Activated CD8-positive, alpha-beta memory T cell treated with anti-CD3 and anti-CD28 coated beads for 24 hours (primary cell): ENCODE measurements at places on chromosomes 3 and 15.

GRCh38 chr3:70138606-70139005 is 139.1 kb downstream of the SAMMSON start:
- no peak for DNase-seq

DNA sequence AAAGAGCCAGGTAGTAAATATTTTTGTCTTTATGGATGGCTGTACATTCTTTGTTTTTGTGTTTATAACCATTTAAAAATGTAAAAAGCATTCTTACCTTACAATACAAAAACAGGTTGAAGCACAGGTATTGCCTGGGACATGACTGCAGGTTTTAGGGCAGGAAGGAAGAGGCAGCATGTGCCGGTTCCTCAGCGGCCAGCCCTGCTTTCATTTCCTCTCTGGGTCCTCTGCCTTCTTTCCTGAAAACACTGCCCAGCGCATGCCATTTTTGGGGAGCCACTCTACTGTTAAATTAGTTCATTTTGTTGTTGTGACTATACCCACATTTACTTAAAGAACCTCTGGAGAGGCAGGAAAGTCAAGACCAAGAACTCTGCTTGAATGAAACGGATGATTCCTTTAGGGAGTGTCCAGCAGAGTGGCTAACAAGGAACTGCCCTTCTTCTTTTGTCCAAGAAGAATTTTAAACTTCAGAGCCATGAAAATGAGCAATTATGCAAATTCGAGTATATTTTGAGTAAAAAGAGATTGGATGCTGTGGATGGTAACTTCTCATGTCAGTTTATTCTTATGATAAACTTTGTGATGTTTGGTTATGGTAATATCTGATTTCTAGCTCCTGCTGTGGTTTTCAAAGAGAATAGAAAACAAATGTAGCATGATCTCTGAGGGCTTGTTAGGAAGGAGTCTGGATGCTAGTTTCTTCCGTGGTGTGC is 52.7 kb downstream of the SACM1L start:
- no peak for DNase-seq

DNA sequence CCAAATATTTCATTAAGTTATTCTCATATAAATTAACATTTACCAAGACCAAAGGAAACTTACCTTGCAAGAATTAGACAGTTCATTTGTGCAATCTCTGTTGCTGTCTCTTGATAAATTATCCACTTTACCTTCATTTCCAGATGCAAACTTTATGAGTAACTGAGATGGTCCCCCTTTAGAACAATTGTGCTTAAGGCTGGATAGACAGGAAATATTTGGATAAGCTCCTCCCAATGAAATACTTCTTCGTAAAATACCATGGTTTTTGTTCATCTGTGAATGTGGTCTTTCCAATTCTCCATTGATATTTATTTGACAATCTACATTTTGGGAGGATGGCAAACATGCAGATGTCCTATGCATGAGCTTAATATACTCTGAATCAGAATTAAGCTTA is 78.2 kb downstream of the NEDD4 start:
- no peak for DNase-seq

DNA sequence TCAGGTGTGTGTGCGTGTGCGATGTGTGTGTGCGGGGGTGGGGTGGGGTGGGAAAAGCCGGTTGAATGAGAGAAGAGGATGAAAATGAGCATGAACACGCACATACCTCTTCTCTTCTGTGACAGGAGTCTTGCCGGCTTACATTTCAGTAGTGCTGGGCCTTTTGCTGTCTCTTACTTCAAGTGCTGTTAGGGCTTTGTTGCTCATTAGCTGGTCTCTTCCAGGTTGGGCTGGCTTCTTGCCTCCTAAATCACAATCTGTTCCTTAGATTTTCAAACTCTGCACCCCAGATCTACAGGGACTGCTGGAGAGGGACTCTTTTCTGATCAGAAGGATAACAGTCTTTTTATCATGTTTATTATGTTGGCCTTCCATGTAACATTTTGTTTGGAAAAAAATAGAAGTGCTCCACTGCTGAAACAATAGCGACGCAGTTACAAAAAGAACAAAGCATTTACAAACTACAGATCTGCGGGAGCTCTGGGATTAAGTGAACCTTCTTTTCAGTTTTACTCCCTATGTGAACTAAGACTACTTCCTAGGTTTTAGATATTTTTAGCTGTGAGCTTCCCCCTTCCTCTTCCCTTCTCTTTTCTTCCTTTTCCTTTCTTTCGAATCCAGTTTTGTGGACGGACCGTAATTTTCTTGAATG is 48.5 kb downstream of the USP13 start:
- no peak for DNase-seq

DNA sequence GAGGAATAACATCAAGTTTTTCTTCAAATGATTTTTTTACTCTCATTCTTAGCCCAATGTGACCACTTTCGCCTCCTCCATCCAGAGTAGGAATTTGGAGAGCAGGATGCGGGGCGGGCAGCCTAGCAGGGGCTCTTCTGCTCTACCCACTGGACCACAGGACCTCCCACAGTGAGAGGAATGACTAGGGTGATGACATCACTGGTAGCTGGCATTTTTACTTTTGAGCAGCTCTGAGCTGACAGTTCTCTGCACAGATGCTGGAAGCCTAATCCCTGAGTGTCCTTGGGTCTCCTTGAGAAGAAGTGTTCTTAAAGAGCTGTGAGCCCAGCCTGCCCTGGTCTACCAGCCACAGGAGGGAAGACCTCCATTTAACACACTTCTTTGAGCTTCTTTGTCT is 1.4 kb upstream of the HCN4 start:
- no peak for DNase-seq

- no peak for DNase-seq
Observed at GRCh38 chr15:96365781-96366525, 35.5 kb downstream of the NR2F2 start.

DNA sequence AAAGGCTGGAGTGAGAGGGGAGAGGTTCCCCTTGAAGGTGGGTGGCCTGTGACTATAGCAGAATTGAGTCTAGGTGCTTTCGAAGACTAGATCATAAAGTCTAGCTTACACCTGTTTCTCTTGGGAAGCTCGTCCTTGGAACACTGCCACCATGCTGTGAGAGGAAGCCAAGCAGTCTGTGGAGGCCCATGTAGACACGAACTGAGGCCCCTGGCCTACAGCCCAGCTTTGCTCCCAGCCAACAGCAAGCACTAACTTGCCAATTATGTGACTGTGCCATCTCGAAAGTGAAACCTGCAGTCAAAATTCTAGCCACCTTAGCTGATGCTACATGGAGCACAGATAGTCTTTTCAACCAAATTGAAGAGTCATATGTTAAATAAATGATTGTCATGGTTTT is 190.5 kb upstream of the NECTIN3 start:
- DNase-seq, result no peak

DNA sequence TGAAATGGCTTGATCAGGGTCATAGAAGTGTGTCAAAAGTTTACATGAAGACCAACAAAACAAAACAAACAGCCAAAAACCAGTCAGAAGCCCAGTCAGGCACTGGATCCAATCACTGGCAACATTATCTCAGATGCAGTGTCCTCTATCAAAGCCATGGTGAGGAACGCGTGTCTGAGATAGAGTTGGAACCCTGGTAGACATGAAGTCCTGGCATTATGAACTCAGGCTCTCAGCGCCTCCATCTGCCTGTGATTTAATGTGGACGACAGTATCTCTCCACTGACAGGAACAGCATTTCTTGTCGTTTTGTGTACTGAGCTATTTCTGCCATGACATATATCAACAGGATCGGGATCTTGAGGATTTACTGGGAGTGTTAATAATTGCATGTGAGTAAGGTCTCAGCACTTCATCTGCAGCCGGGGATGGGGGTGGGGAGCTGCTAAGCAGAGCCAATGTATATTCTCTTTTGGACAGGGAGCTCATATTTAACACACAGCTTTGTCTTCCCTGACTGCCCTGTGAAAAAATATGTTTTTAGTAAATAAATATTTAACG is 1120.0 kb downstream of the IGSF11 start:
- no peak for DNase-seq

DNA sequence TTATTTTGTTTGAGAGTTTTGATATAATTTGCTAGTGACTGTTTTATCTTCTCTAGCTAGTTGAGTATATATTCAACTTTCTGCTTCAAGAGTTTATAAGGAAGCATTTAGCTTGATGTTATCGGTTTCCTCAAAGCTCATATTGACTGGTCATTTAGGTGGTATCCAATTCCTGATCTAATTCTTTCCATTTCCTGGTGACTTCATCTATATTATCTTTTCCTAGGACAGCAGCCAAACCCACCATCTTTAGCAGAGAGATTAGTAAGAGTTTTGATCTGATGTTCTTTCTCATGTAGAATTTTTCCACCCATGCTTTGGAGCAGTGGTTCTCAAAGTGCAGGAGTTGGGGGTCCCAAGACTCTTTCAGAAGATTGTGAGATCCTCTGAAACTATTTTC is 148.6 kb upstream of the STT3B start:
- no peak for DNase-seq

- no peak for DNase-seq
Observed at GRCh38 chr3:102102394-102102793, 253.1 kb downstream of the NFKBIZ start.

DNA sequence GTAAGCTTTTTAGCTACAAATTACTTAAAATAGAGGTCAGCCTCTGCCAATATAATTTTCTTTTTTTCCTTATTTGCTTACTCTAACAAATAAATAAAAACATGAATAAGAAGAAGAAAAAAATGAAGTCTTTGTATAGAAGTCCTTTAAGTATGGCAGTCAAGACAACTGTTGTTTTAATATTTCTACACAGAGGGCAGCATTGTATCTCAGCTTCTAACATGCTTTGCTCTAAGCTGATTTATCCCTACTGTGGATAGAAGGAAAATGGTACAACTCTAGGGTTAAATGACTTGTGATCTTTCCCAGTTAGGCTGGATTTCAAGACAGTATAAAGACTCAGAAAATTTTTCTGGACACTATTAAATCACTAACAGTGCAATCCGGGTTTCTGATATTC is 104.3 kb upstream of the MEIS2 start:
- no peak for DNase-seq

DNA sequence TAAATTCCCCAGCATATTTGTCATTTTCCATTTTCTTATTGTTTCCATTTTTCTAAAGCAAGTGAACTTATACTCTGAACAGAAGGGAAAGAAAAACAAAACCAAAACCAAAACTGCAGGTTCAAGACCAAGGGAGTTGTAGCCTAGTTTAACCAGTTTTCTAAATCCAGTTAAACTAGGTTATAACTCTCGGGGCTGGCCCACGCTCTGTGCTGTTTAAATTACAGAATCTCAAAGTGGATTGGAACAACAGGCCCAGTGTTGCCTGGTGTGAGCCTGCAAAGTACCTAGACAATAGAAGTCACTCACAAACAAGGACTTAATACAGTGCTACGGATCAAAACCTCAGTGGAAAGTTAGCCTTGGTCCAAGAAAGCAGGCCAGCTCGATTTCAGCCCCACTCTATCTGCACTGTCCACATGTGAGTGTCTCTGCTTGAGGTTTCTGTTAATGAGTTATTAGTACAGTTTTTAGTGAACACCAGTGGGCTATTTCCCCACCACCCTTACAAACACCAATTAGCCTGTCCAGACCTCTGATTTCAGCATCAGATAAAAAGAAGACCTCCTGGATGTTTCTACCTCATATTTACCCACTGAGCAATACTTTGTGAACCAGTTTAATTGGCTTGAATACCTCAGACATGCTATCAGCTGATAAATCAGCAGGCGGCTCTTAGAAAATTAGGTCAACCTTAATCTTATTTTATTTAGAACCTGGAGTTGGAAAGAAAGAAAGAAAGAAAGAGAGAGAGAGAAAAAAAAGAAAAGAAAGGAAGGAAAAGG is 93.8 kb upstream of the PDZRN3 start:
- DNase-seq, result no peak

DNA sequence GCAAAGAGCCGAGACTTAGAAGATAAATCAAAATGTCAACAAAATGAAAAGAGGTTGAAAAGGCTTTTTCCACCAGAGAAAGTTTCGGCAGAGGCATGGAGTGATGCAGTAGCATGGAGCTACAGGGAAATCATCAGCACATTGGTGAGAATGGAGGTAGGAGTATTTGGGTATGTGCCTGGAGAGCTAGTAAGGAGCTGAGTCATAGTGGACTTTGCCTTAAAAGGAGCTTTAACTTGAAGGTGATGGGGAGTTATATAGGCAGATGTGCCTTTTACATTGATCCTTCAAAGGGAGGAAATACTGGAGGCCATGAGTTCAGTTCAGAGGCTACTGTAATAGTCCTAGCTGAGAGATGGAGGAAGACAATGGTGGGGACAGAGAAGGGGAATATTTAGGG is 44.3 kb downstream of the IL5RA start:
- DNase-seq, result no peak

DNA sequence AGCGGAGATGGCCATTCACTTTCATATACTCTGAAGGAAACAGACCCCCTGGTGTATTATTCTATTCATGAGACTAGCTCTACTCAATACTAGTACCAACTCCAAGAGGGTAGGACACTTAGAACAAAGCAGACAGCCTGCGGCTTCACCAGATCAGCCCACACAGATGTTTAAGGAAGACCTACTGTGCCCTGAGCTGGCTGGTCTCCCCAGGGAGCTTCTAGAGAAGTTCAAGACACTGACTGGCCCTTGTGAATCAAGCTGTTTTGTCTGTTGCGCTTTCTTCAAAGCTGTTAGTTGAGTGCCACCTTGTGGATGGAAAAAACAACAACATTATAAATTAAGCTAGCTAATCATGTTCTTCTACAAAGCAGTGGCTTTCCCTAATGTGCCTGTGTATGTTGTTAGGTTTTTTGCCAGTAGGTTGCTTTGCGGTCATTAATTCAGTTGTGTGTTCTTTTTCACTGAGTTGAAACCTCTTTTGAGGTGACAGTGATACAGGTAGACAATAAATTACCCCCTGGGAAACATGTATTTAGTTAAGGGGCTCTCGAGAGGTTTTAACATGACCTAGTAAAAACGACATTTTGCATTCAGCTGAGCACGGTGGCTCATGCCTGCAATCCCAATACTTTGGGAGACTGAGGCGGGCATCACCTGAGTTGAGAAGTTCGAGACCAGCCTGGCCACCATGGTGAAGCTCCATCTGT is 64.2 kb upstream of the MYZAP start:
- no peak for DNase-seq

DNA sequence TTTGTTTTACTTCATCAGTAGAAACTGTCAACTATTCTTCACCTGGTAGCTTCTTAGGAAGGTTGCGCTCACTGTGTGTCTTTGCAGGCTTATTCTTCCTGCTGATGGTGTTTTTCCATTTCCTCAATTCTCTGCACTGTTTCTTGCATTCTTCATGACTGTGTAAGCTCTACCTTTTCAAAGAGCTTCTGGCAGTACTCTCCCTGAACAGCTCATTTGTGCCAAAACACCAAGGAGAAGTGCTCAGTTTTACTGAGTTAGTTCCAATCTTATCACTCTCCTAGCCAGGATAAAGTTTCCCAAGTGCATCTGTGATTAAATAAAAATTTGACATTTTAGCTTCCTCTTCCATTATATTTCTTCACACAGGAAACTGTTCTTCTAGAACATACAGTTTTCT is 339.8 kb downstream of the EPHA3 start:
- DNase-seq, result no peak

- DNase-seq, result no peak
Observed at GRCh38 chr3:73695841-73696240, 71.1 kb upstream of the PDZRN3 start.

DNA sequence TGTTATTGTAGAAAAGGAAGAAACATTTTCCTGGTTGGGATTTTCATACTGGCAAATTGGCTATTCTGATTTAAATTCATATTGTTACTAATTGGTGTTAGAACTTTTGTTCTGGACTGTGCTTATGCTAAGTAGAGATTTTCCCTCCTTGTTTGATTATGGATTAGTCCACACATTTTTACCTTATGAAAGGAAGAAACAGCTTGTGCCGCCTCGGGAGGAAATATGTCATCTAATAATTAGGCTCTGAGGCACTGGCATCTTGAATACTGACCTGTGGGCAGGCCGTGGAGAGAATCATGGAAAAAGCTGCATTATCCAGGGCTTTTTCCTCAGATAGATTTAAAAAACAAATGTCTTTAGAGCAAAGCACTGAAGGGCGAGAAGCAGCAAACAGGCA is 344.3 kb upstream of the TBL1XR1 start:
- no peak for DNase-seq
